HS-5 (cell line): ENCODE measurements at places on chromosomes 1 and 21.

DNA sequence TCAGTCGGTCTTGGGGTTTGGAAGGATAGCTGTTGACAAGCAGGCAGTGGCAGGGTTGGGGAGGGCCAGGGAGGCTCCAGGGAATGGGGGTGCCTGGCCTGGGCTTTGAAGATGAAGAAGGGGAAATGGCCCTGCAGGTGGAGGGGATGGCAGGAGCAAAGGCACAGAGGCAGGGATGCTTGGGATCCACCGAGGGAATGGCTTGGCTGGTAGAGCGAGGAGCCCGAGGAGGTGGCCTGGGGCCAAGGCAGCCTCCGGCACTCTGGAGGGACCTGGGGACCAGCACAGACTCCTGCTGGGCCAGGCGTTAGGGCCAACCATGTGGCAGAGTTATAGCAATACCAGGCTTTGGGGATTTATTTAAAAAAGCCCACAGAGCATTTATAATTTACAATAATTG is 62.9 kb upstream of the EDN2 start:
- no peak for DNase-seq

GRCh38 chr1:43651902-43652301 is 2.0 kb downstream of the KDM4A start:
- no peak for DNase-seq

GRCh38 chr1:213276236-213276635 is 225.2 kb downstream of the RPS6KC1 start:
- DNase-seq, result no peak

GRCh38 chr1:153547560-153548551 is 1.2 kb downstream of the S100A3 start:
- DNase-seq, result no peak

DNA sequence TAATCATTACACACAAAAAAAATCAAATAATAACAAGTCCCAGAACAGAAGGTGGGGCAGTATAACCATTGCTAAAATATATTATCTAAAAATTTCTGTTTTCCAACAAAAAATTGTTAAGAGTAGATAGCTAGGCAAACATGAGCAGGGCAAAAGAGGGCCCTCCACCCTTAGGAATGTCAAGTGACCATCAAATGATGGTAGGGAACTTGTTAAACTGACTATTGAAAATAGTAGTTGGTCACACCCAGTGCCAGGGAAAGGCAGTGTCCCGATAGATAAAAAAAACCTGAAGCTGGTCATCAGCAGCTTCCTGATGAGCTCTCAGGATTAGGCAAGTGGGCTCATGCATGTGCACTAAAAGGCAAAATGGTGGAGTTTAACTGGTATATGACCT is 18.4 kb upstream of the COP1 start:
- DNase-seq, result no peak

- peak; percentile 79 for DNase-seq
Observed at GRCh38 chr1:155513300-155513916, 49.2 kb downstream of the ASH1L start.

GRCh38 chr1:170009551-170009950 is 64.9 kb downstream of the KIFAP3 start:
- no peak for DNase-seq

DNA sequence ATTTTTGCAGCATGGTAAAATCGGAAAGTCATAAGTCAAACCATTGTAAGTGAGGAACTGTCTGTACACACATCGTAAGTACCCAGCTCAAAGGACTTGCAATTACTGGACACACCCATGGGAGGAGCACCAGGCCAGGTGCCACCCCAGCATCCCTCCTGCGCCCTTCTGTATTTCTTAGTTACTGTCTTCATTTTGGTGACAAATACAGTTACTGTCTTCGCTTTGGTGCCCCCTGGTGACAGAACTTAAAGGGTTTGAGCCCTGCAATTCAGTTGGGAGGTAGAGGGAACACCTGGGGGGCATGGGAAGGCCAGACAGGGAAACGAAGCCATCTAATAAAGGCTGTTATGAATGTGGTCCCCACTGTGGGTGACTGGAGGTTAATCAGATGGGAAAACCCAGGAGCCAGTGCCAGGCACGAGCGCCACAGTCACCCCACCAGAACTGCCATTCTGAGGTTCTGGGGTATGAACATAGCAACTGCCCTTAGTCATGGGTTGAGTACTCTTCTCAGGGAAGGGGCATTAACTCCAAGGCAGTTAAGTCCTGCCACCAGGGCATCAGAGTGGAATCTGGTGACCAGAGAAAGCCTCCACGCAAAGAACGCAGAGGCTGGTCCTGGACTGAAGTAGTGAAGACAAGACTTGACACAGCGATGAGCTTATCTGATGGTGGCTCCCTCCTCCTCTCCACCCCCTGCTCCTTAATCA is 612.9 kb downstream of the PTPRU start:
- DNase-seq, result peak; percentile 2

- DNase-seq, result no peak
Observed at GRCh38 chr1:26020330-26020768, 1.2 kb upstream of the EXTL1 start.

DNA sequence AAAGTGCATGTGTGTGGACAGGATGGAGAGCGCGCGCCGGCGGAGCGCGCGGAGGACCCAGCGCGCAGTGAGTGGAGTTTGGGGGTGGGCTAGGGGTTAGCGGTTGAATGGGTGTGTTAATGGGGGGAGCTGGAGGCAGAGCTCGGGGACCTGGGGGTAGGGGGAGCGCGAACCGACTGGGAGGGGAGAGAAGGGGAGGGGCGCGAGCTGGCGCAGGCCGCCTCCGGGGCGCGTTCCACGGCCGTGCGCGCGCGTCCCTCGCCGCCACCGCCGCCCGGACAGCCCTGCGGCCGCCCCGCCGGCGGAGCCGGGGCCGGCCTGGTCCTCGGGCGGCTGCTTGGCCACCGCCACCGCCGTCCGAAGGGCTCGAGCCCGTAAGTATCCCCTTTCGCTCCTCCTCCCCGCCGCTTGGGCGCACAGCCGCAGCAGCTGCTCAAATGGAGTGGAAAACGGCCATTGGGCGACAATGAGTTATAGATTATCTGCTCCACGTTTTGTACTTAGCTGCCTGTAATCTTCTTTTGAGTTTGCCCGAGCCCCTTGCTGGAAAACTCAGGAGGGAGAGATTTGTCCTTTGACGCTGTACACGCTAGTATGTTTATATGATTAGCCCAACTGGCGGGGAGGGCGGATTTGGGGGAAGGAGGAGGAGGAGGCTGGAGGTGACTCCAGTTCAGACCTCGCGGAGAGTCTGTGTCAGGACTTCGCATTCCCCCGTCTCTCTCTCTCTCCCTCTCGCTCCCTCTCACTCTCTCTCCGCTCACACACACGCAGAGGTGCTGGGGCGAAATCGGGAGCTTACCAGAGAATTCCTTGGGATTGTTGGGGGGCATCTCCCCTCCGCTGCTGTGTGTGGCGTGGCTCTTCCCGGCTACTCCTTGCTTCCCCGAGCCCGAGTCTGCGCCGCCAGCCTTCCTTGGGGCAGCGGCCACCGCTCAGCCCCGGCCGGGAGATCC is at the start of gene ADGRL2:
Gene ADGRL2, plus strand, starts transcription at position 240 of the 956 bp plus-strand sequence. CDS start 36,051 bp downstream, outside the sequence.
- DNase-seq, result peak; percentile 71

DNA sequence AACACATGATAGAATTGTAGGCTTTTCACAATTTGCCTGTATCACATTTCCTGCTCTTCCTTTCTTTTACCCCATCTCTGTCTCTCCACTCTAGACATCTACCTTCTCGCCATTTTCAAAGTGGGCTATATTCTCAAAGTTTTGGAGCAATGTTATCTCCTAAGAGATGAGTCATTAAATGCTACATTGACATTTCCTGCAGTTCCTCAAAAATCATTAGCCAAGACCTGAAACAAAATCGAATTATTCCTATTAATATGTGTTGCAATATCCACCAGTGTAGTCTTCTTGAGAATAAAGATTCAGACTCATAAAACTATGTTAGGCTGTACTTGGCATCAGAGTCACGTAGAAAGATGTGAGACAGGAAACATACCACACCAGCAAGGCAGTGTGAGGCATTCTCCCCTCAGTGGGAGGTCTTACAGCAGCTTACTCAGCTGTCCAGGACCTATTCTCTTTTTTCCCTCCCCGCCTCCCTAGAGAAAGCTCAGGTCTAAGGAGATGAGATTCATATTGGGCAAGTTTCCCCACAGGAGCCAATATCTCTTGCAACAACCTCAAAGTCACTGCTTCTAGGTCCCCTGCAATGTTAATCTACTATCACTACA is 38.8 kb downstream of the FRRS1 start:
- no peak for DNase-seq

- DNase-seq, result no peak
Observed at GRCh38 chr21:42443876-42444744, 40.4 kb downstream of the UBASH3A start.

DNA sequence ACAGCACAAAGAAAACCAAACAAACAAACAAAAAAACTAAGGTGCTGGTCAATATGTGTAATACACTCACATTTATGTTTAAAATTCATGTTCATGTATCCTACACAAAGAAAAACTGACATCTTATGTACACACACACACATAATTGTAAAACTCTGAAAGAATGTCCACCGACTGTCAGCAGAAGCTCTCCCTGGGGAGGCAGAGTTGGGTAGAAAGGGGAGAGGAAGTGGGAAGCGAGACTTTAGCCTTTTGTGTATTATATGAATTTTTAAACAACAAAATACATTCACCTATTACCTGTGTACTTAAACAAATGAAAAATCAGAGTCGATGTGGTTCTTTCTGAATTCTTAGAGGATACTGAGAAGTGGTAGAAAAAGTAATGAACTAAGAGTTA is 88.3 kb downstream of the ABCA4 start:
- no peak for DNase-seq

- no peak for DNase-seq
Observed at GRCh38 chr1:184635347-184635979, 119.2 kb downstream of the EDEM3 start.

DNA sequence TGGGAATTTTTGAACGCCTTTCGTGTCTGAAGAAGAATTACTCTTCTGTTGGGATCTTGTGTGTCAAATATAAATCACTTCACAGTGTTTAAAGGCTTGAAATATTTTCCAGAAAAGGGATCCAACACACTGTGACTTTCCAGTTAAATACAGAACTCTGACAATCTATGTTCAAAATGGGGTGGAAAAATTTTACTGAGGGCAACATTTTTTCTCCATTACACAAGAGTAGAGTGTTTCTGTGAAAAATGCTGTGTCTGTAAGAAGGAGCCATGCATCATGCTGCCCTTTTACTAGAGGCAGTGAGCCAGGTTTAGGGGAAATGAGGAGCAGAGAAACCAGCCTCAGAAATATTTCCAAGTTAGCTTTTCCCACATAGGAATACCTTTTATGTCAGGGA is 86.5 kb downstream of the VPS13D start:
- DNase-seq, result no peak

DNA sequence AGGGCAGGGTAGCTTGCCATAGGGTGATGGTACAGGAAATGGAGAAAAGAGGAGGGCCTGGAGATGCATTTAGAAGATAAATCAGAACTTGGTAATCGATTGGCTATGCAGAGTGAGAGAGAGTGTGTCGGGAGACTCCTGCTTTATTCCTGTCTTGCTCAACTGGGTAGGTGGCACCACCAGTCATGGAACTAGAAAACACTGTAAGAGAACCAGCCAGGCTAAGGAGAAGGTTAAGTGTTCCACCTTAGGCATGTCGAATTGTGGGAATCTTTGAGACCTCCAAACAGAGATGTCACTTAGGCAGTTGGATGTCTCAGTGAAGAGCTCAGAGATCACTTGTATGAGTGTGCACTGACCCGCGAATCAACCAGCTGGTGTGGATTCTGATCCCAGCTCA is 28.7 kb upstream of the RD3 start:
- DNase-seq, result no peak

DNA sequence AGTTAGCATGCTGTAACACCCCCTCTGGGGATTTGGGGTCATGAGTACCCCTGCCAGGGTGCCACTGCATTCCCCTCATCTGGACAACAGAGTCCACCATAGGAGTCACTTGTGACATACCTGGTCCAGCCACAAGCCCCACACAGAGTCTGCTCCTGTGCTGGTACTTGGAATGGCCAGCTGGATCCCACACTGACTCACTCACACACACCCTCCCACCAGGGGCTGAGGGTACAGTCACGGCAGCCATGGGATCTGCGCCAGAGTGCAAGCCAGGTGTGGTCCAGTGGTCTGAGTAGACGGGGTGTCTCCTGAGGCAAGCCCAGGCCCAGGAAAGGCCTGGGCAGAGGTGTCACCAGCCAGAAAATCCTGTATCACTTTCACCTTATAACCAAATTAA is 67.7 kb downstream of the MRPL39 start:
- DNase-seq, result no peak

GRCh38 chr1:4636644-4637380 is 17.6 kb upstream of the AJAP1 start:
- no peak for DNase-seq

DNA sequence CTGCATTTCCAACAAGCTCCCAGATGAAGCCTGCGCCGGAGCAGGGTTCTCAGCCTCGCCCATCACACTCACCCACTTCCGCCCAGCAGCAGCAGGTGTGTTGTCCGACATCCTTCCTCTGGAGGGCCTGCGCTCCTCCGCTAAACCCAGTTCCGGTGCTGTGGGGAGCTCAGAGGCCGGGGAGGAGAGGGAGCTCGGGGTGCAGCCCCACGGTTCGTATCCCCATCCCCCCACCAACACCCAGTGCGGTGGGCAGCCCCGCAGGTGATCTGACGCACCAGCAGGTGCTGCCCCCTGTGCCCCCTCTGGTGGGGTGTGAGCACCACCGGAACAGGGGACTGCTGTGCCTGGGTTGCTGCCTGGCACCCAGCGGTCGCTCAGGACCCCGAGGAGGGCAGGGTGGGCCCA is 3.4 kb upstream of the PEX10 start:
- DNase-seq, result no peak

DNA sequence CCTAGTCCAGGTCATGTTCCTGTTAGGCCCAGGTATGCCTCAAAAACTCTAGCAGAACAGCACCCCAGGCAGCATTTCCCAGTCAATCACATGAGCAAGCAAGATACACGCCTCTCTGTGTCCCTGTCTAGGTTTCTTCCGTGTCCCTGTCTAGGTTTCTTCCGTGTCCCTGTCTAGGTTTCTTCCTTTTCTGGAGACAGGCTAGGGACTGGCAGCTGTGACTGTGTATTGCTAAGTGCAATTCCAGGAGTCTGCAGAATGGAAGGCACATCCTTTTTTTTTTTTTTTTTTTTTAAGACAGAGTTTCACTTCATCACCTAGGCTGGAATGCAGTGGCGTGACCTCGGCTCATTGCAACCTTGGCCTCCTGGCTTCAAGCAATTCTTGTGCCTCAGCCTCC is 77.6 kb downstream of the SETD4 start:
- no peak for DNase-seq

DNA sequence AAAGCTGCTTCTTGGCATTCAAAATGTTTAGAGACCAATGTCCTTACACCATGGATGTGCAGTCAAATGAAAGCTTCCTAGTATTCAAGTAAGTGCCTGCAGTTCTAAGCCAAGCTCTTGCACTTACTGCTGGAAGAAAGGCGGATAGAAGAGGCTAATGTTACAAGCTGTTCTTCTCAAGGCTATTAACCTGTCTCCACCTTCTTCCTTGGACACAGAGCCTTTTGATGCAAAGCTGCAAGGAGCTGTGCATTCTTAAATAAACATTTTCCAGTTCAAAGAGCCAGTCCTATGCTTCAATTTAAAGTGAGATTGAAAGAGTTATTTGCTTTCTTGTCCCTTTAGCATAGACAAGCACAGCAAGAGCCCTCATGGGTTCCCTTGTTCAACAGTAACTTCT is 167.9 kb upstream of the RUNX1 start:
- DNase-seq, result no peak

- DNase-seq, result no peak
Observed at GRCh38 chr1:222171005-222171404, 376.9 kb downstream of the HHIPL2 start.

GRCh38 chr1:166057650-166058049 is 109.2 kb downstream of the FAM78B start:
- no peak for DNase-seq
